ENCODE measurements at places on chromosomes 6 and 20.

DNA sequence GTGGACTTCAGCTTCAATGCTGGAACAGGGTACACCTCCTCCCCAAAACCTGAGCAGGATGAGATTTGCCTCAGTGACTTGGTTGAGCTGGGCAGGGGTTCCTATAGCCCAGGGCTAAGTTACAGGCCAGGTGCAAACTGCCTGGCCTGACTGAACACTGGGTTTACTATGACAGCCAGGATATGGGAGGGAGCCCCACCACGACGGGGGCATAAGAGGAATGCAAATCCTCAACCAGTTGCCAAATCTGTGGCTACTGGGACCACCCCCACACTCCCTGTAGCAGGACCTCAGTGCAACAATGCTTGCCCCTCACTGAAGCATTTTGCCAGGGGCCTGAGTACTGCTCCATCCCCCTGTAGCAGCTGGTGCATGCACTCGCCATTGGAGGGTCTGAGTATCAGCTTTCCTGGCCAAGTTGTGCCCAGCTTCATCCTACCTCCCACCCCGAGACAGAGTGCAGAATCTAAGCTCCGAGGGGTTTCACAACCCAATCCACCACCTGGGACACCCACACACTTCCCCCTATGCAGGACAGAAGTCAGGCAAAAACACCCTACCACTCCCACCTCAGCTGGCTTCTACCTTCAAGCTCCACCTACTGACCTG is 27.6 kb downstream of the TREML4 start:
- DNase-seq, result no peak

- no peak for DNase-seq
Measured at GRCh38 chr20:47252879-47253307, 103.6 kb downstream of the ZMYND8 start.

DNA sequence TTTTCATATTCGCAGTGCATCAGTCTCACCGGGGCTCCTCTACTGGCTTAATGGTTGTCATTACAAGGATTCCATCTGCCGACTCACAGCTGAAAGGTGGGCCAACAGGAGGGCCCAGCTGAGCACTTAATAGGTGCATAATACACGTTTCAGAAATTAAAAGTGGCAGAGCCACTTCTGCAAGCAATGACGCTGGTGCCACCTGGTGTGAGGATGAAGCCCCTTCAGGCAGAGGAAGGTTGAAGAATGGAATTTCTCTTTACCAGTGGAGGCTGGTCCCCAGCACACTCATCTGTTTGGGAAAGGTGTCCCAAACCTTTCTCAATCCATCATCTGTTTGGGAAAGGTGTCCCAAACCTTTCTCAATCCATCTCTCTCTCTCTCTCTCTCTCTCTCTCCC is 8.2 kb upstream of the STMND1 start:
- peak; percentile 15 for DNase-seq

DNA sequence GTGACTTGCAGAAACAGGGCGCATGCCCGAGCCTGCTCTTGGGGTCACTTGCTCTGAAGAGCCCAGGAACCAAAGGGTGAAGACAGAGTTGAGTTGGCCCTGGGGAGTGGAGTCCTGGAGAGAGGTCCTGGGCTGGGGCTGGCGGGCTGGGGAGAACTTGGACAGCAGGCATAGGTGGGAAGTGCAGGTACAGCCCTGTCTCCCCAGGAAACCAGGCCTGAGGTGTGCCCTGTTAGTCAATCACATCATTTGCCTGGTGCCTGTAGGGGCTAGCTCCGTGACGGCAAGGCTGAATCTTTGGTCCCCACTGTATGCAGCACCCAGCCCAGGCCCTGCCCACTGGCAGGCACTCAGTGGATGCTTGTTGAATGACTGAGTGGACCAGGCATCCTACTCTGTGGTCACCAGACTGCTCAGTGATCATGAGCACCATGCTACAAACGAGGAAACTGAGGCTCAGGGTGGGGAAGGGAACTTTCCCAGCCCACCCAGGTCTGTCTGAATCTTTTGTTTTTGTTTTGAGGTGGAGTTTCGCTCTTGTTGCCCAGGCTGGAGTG is 15.6 kb upstream of the NOL4L start:
- no peak for DNase-seq

- DNase-seq, result no peak
Measured at GRCh38 chr20:47818466-47818865, 33.2 kb upstream of the SULF2 start.

DNA sequence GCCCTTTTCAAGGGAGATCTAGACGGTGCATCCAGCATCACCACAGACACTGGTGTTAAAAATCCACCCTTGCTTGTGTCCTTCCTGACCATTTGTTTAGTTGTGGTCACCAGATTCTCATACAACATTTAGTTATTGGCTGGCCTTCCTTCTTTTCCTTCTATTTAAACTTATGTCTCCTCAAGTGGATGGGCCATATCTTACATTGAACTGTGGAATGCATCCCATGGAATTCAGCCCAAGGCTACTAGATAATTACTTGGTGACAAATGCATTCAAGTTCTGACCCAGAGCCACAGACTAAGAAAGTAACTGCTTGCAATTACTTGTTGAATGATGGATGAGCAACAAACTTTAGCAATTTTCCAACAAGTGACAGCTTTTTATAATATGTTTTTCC is 198.9 kb upstream of the SSTR4 start:
- DNase-seq, result no peak

Data from NCI-H2081 (cell line).